Breast epithelium (tissue), 4 donors: ENCODE measurements at places on chromosomes 7 and 10.

DNA sequence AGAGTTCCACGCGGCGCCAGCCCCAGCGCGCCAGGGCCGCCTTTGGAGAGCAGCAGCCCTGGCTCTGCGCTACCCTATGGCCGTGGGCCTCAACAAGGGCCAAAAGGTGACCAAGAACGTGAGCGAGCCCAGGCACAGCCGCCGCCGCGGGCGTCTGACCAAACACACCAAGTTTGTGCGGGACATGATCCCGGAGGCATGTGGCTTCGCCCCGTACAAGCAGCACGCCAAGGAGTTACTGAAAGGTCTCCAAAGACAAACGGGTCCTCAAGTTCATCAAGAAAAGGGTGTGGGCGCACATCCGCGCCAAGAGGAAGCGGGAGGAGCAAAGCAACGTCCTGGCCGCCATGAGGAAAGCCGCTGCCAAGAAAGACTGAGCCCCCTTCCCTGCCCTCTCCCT lies 144.1 kb downstream of the SRPK2 start:
- no peak for DNase-seq
- H3K36me3 ChIP-seq: no peaks in the 10 kb centered on the region
- H3K27ac ChIP-seq: no peak overlapping the region
- no peak overlapping the region for H3K4me3 ChIP-seq
- no peaks in the 10 kb centered on the region for H3K4me1 ChIP-seq
- no peaks in the 10 kb centered on the region for H3K27me3 ChIP-seq

- no peaks in the 10 kb centered on the region for H3K4me1 ChIP-seq
- DNase-seq: no peak
- no peaks in the 10 kb centered on the region for H3K36me3 ChIP-seq
- no peak overlapping the region for H3K4me3 ChIP-seq
- peaks cover 7% of the 10 kb centered on the region for H3K27me3 ChIP-seq
- H3K27ac ChIP-seq: no peak overlapping the region
These were observed 39.9 kb upstream of the AGK start for GRCh38 chr7:141511316-141511675.

- H3K27me3 ChIP-seq: no peaks in the 10 kb centered on the region
- H3K27ac ChIP-seq: no peak overlapping the region
- H3K4me3 ChIP-seq: peak overlapping the region; percentile 74
- peaks cover 15% of the 10 kb centered on the region for H3K4me1 ChIP-seq
- H3K36me3 ChIP-seq: no peaks in the 10 kb centered on the region
These were observed 2.3 kb downstream of the GRM8 start for GRCh38 chr7:127250312-127251035.

DNA sequence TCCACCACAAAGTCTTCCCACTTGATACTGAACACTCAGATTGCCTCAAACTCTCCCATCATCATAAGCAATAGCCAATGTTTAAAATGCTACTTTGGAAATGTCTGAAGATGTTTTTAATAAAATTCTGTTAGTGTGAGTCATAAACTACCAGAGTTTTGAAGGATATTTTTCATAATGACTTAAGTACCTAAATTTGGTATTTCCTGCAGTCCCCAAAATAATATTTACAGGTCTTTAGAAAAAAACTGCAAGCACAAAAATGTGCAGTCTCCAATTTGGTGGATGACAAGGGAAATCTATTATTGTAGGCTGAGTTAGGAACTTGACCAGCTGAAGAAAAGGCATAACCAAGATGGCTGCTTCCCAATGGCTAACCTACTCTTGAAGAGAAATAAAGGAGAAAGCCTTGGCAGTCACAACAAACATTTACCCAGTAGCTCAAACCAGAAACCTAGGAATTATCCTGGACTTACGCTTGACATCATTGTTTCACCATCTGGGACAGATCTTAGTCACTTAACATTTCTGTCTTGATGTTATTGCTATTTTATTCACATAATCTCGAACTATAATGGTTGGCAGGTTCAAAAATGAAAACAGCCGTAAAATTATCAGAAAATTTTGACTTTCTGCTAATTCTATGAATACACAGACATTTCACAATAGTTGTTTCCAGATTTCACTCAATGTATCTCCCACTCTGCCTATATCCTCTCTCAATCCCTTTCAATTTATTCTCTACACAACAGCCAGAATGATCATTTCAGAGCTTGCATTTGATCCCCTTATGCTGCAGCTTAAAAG lies 111.2 kb upstream of the STEAP1B start:
- no peaks in the 10 kb centered on the region for H3K27me3 ChIP-seq
- H3K36me3 ChIP-seq: no peaks in the 10 kb centered on the region
- H3K27ac ChIP-seq: no peak overlapping the region
- H3K4me1 ChIP-seq: no peaks in the 10 kb centered on the region
- H3K4me3 ChIP-seq: no peak overlapping the region

GRCh38 chr7:25496476-25497368 lies 268.4 kb upstream of the NPVF start:
- DNase-seq: no peak
- H3K27ac ChIP-seq: peak overlapping the region; percentile 2
- no peaks in the 10 kb centered on the region for H3K4me1 ChIP-seq
- no peaks in the 10 kb centered on the region for H3K27me3 ChIP-seq
- H3K36me3 ChIP-seq: no peaks in the 10 kb centered on the region

- H3K4me1 ChIP-seq: no peaks in the 10 kb centered on the region
- DNase-seq: no peak
- H3K27ac ChIP-seq: peak overlapping the region; percentile 88
- H3K4me3 ChIP-seq: no peak overlapping the region
- H3K36me3 ChIP-seq: no peaks in the 10 kb centered on the region
These were observed 62.4 kb downstream of the TMEM209 start for GRCh38 chr7:130142654-130143333.

DNA sequence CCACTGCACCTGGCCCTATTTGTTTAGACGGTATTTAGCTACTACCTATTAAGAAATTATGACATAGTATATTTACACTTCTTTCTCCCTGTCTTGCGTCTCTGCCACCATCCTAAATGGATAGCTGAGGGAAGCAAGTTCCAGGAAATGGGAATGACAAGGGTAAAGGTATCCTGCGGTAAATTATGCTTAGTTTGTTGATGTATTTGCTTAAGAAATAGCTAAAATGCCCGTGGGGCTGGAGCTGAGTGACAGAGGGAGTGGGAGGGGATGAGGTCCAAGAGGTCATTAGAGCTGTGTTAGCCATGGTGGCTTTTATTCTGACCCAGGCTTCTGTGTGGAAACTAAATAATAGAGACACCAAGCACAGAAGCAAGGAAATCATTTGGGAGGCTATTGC lies 29.0 kb upstream of the UBE2D1 start:
- H3K36me3 ChIP-seq: no peaks in the 10 kb centered on the region
- no peak overlapping the region for H3K27ac ChIP-seq
- no peaks in the 10 kb centered on the region for H3K27me3 ChIP-seq
- DNase-seq: no peak
- no peaks in the 10 kb centered on the region for H3K4me1 ChIP-seq
- H3K4me3 ChIP-seq: no peak overlapping the region

DNA sequence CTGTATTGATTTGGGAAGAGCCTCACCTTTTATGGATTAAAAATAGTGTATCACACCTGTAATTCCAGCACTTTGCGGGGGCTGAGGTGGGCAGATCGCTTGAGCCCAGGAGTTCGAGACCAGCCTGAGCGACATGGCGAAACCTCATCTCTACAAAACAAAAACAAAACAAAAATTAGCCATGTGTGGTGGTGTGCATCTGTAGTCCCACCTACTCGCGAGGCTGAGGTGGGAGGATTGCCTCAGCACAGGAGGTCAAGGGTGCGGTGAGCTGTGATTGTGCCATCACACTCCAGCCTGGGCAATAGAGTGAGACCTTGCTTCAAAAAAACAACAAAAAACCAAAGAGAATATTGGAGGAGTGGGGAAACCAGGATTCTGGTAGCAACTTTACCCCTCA lies 79.6 kb downstream of the LRMDA start:
- no peak for DNase-seq
- no peaks in the 10 kb centered on the region for H3K4me1 ChIP-seq
- H3K36me3 ChIP-seq: no peaks in the 10 kb centered on the region
- no peak overlapping the region for H3K27ac ChIP-seq
- H3K4me3 ChIP-seq: no peak overlapping the region

DNA sequence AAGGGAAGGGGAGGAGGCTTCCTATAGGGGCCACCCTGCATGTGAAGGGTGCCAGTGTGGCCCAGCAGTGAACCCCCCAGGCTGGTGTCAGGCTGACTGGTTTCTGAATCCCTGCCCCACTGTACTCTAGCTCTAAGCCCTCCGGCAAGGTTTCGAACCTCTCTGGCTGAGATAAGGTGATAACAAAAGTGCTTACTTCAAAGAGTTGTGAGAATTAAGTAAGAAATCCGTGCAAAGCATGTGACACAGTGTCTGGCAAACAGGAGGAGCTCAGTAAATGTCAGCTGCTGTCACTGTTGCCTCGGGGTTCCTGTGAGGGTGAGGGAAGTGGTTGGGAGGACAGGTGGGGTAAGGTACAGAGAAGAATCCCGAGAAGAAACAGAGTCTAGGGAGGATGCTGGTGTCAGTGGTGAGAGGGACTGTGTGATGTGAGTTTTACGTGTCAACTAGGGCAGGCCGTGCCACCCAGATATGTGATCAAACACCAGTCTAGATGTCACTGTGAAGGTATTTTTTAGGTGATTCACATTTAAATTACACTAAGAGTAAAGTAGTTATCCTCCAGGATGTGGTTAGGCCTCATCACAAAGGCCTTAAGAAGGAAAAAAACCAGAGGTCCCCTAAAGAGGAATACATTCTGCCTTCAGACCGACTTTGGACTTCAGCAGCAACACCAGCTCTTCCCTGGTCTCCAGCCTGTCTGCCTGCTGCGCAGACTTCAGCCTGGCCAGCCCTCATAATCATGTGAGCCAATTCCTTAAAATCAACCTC lies 64.4 kb downstream of the BPGM start:
- DNase-seq: no peak
- H3K4me3 ChIP-seq: no peak overlapping the region
- no peaks in the 10 kb centered on the region for H3K4me1 ChIP-seq
- peak overlapping the region; percentile 16 for H3K27ac ChIP-seq

DNA sequence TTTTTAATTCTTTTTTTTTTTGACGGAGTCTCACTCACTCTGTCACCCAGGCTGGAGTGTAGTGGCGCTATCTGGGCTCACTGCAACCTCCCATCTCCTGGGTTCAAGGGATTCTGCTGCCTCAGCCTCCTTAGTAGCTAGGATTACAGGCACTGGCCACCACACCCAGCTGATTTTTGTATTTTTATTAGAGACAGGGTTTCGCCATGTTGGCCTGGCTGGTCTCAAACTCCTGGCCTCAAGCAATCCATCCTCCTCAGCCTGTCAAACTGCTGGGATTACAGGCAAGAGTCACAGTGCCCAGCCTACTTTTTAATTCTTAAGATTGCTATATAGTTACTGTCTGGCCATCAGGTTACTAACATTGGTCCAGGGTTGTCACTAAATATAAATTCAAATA lies 59.6 kb downstream of the ZNF277 start:
- no peak overlapping the region for H3K4me3 ChIP-seq
- H3K4me1 ChIP-seq: no peaks in the 10 kb centered on the region
- H3K27me3 ChIP-seq: no peaks in the 10 kb centered on the region
- H3K27ac ChIP-seq: no peak overlapping the region

GRCh38 chr7:131753620-131754222 lies 197.3 kb upstream of the PODXL start:
- no peaks in the 10 kb centered on the region for H3K36me3 ChIP-seq
- H3K27ac ChIP-seq: no peak overlapping the region
- H3K27me3 ChIP-seq: no peaks in the 10 kb centered on the region
- DNase-seq: no peak

GRCh38 chr7:28276298-28276697 lies 95.7 kb upstream of the JAZF1 start:
- no peak overlapping the region for H3K4me3 ChIP-seq
- no peak overlapping the region for H3K27ac ChIP-seq
- DNase-seq: no peak
- no peaks in the 10 kb centered on the region for H3K4me1 ChIP-seq
- H3K27me3 ChIP-seq: no peaks in the 10 kb centered on the region
- no peaks in the 10 kb centered on the region for H3K36me3 ChIP-seq

DNA sequence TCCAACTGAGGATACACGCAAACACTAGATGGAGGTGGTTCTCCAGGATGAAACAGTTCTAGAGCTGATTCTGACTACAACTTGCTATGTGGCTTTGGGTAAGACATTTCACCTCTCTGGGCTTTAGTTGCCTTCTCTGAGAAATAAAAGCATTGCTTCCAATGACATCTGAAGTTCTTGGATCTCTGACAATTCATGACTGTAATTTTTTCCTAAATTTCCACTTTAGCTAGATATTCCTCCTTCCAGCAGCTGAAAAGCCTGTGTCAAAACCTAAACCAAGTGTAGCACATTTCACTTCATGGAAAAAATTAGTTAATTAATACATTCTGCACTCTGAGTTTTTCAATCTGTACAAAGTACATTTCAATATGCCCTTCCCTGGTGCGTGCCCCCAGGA lies 50.0 kb upstream of the ANK3 start:
- H3K27me3 ChIP-seq: no peaks in the 10 kb centered on the region
- no peak overlapping the region for H3K4me3 ChIP-seq
- H3K27ac ChIP-seq: no peak overlapping the region
- no peaks in the 10 kb centered on the region for H3K36me3 ChIP-seq

- H3K4me3 ChIP-seq: no peak overlapping the region
- no peaks in the 10 kb centered on the region for H3K36me3 ChIP-seq
- H3K27me3 ChIP-seq: no peaks in the 10 kb centered on the region
- DNase-seq: no peak
These were observed 72.0 kb upstream of the MTPN start for GRCh38 chr7:136049117-136049516.

GRCh38 chr10:93138113-93138870 lies 64.6 kb downstream of the CYP26A1 start:
- no peak overlapping the region for H3K4me3 ChIP-seq
- no peaks in the 10 kb centered on the region for H3K27me3 ChIP-seq
- no peaks in the 10 kb centered on the region for H3K4me1 ChIP-seq
- H3K27ac ChIP-seq: peak overlapping the region; percentile 69

- DNase-seq: no peak
- H3K27ac ChIP-seq: no peak overlapping the region
- H3K27me3 ChIP-seq: no peaks in the 10 kb centered on the region
- no peaks in the 10 kb centered on the region for H3K36me3 ChIP-seq
- no peak overlapping the region for H3K4me3 ChIP-seq
These were observed 156.1 kb downstream of the WDR11 start for GRCh38 chr10:121007264-121007663.

- H3K27me3 ChIP-seq: no peaks in the 10 kb centered on the region
- no peaks in the 10 kb centered on the region for H3K4me1 ChIP-seq
- H3K27ac ChIP-seq: no peak overlapping the region
- no peaks in the 10 kb centered on the region for H3K36me3 ChIP-seq
- no peak overlapping the region for H3K4me3 ChIP-seq
These were observed 33.8 kb upstream of the ICA1 start for GRCh38 chr7:8295638-8296361.

GRCh38 chr7:90972906-90973550 lies 291.2 kb upstream of the FZD1 start:
- H3K4me1 ChIP-seq: no peaks in the 10 kb centered on the region
- no peaks in the 10 kb centered on the region for H3K27me3 ChIP-seq
- H3K27ac ChIP-seq: no peak overlapping the region
- DNase-seq: no peak
- no peak overlapping the region for H3K4me3 ChIP-seq

GRCh38 chr10:72353965-72354355 lies 759 bp downstream of the DNAJB12 start:
- no peak for DNase-seq
- H3K36me3 ChIP-seq: no peaks in the 10 kb centered on the region
- H3K27me3 ChIP-seq: no peaks in the 10 kb centered on the region
- H3K4me1 ChIP-seq: peaks cover 14% of the 10 kb centered on the region
- H3K27ac ChIP-seq: peak overlapping the region; percentile 97

GRCh38 chr7:116574025-116574822 lies 49.4 kb downstream of the CAV1 start:
- H3K36me3 ChIP-seq: no peaks in the 10 kb centered on the region
- H3K4me3 ChIP-seq: no peak overlapping the region
- H3K4me1 ChIP-seq: no peaks in the 10 kb centered on the region
- DNase-seq: no peak

- DNase-seq: no peak
- no peaks in the 10 kb centered on the region for H3K27me3 ChIP-seq
- H3K36me3 ChIP-seq: no peaks in the 10 kb centered on the region
- H3K4me3 ChIP-seq: no peak overlapping the region
- H3K4me1 ChIP-seq: no peaks in the 10 kb centered on the region
- no peak overlapping the region for H3K27ac ChIP-seq
These were observed 423.8 kb downstream of the GFRA1 start for GRCh38 chr10:115849197-115849596.
